ENCODE measurements at places on chromosomes 2 and 18.

GRCh38 chr2:202306034-202306433 is 40.5 kb downstream of the NOP58 start:
- no peak for DNase-seq

DNA sequence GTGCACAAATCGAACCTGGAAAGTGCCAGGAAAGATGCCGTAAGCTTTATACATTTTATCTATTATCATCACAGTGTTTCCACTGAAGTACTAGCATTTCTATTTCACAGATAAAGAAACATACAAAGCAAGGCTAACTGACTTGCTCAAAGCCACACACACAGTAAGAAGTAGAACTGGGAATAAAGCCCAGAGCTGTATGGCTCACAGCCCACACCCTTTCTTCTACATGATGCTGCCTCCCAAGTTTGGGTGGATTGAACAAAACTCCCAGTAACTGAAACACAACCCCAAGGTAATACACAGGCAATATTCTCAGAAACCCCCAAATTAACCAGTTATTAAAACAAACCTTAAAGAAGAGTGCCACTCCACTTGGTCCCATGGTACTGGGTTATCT is 11.2 kb downstream of the SAP130 start:
- DNase-seq, result no peak

GRCh38 chr2:6103949-6104348 is 411.8 kb downstream of the SOX11 start:
- no peak for DNase-seq

GRCh38 chr2:145184741-145185651 is 665.1 kb upstream of the ZEB2 start:
- no peak for DNase-seq

GRCh38 chr2:71611247-71611646 is 157.9 kb downstream of the DYSF start:
- no peak for DNase-seq

DNA sequence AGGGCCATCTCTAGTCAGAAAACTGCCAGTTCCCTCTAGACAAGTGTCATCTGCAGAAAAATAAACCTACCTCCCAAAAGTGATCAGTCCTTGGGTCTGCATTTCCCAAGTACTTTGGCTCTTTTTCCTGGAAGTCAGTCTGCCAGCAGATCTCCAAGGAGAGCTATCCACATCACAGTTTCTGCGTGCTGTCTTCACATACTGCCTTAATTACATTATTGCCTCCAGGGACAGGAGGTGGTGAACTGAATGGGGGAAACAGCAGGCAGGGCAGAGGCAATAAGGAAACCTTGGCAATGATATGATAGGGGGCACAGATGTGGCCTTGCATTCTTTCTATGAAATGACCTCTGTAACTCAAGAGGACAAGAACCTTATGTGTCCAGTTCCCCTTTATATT is 105.9 kb upstream of the SIX2 start:
- DNase-seq, result no peak

GRCh38 chr2:168030862-168031624 is 216.4 kb downstream of the STK39 start:
- no peak for DNase-seq

GRCh38 chr2:199916980-199917379 is 5.9 kb downstream of the C2orf69 start:
- DNase-seq, result no peak

DNA sequence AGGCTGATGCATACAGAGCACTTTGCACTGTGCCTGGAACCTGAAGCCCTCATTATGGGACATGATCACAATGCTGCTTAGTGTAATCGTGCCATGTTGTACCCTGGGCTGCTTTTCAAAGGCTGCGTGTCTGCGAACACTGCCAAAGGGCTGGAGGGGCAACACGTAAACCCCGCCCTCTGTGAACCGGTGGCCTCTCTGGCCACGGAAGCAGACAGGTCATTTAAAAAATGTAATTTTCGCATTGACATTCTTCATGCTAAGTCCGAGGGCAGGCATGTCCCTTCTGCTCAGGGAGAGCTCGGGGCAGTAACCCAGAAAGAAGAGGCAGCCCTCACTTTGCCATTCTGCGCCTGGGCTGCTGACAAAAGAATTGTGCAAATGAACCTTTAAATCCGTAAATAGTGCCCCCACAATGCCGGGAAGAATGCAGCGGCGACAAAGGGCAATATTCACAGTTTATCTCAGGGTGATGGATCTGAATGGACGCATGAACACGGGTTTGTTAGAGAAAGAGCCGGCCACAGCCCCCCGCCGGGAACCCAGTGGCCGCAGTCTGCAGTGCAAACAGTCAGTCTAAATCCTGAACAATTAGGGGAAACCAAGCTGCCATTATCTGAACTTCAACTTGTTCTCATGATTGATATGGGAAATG is 226.1 kb downstream of the MYCN start:
- DNase-seq, result no peak

- DNase-seq, result no peak
Measured at GRCh38 chr18:77167251-77167650, 34.7 kb upstream of the MBP start.

- DNase-seq, result no peak
Measured at GRCh38 chr18:52118684-52119083, 221.3 kb upstream of the DCC start.

- DNase-seq, result no peak
Measured at GRCh38 chr2:12177455-12178288, 431.2 kb downstream of the LPIN1 start.

- no peak for DNase-seq
Measured at GRCh38 chr2:16218625-16219024, 278.3 kb downstream of the MYCN start.

DNA sequence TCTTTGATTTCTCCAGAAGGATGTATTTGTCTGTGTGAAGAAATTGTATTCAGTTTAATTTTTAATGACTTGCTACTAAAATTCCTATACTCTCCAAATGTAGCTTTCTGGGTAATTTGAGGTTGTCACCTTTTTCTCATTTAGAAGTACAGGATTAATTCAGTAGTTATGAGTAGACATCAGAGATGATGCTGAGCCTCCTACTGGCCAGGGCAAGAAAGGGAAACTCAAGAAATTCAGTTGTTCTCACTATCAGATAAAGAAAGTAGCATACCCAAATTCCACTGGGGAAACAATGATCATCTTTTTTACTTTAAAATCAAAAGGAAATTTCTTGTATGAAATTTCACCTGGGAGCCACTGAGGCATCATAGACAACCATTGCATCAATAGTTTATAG is 199.4 kb downstream of the SATB2 start:
- no peak for DNase-seq

DNA sequence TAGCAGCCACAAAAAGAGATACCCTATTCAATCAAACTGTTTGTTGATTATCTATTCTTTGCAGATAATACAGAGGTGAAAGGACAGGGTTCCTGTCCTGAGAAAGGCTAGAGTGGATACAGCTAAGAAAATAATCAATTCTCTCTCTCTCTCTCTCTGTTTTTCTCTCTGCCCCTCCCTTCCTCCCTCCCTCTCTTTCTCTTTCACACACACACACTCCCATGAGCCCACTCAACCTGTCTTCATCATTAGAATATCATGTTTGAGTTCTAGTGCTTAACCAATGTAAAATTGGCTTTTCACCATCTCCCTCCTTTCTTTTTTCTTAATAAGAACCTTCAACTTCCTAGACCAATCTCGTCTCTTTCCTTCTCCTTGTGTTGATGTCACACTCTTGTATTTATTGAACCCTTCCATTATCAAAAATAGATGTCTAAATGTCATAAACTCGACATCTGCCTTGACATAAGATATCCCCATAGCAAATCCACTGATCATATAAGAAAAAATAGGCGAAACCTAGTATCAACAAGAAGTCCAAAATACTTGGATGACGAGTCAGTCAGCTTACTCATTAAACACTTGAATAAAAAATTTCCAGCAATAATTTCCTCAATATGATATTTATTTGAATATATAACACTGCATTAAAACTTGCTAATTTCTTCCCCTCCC is 42.8 kb upstream of the CYTIP start:
- DNase-seq, result no peak

- DNase-seq, result no peak
Measured at GRCh38 chr2:120885321-120885720, 149.7 kb downstream of the GLI2 start.

GRCh38 chr2:233351423-233351822 is 2.9 kb upstream of the DGKD start:
- DNase-seq, result no peak

GRCh38 chr2:197286805-197287595 is 23.6 kb downstream of the ANKRD44 start:
- DNase-seq, result no peak

DNA sequence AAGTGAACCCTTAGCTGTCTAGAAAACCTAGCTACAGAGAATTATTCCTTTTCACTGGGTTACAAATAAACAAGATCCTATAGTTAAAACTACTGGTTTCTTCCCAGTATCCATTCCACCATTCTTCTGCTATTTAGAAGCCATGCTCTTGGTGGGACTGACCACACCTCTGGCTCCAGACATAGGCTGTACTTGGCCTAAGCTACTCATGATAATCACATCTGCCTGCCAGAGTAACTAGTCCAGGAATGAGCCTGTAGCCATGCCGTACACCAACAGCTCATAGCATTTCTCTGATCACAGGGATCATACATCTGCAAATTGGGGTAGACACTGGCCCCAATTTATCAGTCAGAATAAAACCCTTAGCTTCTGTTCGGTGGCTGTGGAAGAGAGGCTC is 33.7 kb downstream of the NABP1 start:
- no peak for DNase-seq

DNA sequence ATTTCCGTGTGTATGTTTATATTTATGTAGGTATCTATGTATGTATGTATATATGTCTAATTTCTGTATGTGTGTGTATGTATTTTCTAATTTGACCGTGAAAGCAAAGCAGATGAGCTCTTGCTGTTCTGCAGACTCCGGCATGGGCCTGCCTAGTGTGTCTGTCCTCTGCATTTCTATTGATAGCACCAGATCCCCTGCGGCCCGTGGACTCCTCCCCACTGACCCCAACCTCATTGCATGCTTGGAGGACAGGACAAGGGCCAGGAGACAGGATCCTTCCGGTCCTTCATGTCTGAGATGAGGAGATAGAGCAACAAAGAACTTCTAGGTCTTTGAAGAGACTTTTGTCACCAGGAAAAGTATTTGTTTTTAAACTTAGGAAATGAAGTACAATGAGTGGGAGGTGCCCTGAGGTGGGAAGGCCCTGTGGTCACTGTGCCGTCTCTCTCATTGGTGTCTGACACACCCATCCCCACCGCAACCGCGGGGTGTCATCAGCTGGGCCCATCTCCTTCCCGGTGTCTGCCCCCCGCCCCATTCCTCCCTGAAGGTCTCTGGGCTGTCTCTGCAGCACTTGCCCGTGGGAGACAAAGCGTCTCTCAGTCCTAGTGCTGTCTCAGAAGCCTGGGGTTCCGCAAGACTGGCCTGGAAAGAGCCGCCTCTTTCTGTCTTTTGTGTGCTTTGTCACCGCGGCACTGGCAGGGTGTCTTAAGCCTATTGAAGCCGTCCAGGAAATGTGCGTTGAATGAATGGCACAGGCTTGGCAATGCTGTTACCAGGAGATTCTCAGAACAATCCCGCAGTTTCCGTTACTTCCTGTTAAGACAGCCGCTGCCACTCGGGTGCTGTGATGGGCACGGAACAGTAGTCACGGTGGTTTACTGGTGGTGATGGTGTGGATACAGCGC is 216.4 kb downstream of the AGAP1 start:
- DNase-seq, result no peak

DNA sequence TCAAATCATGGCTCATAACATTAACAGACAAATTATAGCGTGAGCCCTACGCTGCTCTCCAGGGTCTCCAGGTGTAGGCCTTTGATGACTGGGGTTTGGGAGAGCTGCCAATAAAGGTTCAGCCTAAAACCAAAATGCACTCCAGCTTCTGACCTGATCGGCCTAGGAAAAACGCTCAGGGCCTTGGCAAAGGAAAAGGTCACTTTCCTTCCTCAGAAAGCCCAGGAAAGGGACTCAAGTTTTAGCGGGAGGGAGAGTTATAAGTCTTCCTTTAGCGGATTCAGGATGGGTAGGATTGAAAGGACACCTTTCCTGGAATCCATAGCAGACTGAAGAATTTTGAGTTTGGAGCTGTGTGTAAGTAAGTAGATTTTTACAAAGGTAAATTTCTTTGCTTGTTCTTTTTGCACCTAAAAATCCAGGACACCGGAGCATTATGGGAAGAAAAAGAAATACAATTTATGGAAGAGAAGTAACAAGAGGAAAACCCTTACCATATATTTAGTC is 8.8 kb downstream of the EVX2 start:
- no peak for DNase-seq

- no peak for DNase-seq
Measured at GRCh38 chr18:26655525-26656430, 107.4 kb upstream of the KCTD1 start.

- DNase-seq, result no peak
Measured at GRCh38 chr2:102460467-102460866, 12.6 kb upstream of the SLC9A4 start.

DNA sequence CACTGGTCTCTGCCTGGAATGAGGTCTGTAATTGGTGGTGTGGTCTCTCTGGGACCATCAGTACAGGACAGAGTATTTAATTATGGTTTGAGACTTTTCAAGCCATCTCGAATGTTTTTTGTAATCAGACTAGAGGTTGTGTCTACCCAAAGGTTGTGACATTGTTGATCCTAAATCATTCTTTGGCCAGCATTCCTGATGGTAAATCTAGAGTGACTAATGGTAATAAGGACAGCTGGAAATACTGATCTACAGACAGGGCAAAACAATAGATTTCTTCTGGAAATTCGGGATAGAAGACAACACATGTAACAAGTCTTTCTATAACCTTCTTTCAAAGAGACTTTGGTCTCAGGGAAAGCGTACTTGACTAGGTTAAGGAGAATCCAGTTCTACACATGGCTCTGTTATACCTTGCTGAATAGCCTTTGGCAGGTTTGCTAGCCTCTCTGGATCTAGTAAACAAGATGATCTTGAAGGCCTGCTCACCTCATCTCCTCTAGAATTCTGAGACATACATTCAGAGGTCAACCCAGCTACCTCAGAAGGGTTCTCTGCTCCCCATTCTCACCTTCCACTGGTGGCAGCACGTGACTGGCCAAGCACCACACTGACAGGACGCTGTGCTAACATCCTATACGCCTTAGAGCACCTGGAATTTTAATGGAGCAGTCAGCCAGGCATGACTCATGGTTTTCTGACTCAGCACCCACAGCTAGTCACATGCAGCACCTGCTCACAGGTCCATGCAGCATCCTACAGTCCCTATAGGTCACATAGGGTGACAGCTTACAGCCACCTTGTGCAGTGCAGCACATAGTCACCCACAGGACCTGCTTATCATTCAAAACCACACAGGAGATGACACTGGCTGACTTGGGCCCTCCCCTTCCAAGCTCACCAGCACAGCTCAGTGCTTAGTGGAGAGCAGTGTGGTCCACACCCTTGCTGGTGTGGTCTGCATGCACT is 12.2 kb downstream of the PLB1 start:
- no peak for DNase-seq

- no peak for DNase-seq
Measured at GRCh38 chr18:40110455-40110854, 1844.6 kb upstream of the PIK3C3 start.

GRCh38 chr18:43917520-43917919 is 640.2 kb upstream of the SYT4 start:
- DNase-seq, result no peak

DNA sequence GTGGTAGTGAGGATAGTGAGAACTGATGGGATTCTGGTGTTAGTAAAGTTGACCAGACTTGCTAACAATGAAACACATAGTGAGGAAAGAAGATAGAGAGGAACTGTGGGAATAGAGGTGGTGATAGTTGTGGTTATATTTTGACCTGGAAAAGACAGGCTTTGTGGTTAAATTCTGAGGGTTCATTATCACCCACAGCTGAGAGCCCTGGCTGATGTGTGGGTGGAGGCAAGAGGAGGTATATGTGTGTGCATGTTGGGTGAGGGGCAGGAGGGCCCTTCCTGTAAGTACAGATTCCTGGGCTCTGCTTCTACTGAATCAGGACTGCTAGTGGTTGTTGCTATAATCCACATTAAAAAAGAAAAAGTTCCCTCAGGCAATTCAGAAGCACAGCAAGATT is 26.2 kb upstream of the TMEM163 start:
- DNase-seq, result no peak
